Testis (tissue), 5 donors: ENCODE measurements at places on chromosomes 16 and 17.

DNA sequence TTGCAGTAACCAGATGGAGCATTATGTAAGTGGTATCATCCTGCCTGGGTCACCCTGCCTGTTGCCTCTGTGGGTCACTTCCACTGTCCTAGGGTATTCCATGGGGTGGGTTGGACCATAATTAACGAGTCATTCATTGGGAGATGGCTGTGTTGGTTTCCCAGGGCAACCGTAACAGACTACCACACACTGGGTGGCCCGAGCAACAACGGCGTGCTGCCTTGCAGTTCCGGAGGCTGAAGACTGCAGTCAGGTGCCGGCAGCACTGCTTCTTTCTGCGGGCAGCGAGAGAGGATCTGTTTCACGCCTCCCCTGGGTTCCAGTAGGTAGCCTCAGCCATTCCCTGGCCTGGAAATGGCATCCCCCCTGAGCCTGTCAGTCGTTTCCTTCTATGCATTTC lies 28.9 kb upstream of the CMIP start:
- no peak for DNase-seq

GRCh38 chr16:12168074-12169000 lies 191.8 kb downstream of the SNX29 start:
- no peak for DNase-seq

DNA sequence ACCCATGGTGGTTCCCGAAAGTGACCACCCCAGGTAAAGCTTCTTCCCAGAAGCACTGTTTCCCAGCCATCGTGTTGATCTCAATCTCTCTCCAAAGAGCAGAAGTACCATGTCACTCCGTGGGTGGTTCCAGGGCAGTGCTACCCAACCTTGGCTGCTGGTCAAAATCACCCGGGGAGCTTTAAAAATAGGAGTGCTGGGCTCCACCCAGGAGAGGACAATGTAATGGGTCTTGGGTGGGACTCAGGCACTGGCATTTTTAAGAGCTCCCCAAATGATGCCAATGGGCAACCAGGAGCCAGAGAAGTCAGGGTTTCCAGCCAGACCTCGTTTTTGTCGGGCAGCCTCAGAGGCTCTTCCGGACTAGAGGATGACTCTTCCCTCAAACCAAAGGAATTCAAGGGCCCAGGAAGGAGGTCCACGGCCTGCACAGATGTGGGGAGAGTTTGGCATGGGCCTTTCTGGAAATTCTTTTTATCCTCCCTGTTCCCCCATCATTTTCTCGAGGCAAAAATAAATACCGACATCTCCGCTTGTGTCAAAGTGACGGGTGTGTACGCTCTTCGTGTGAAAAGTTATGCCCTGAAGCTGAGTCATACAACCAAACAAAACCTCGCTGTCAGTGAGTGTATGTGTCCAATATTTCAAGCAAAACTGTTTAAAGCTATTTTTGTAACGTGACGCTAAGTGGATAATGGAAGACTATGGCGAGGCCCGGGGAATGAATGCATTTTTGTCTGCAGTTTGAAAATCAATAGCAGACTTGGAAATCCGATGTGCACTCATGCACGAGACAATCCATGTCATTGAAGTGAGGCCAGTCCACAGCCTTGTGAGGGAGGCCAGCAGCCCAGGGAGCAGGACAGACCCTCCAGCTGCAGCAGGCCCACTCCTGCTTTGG lies 364.1 kb downstream of the FOXL1 start:
- no peak for DNase-seq

DNA sequence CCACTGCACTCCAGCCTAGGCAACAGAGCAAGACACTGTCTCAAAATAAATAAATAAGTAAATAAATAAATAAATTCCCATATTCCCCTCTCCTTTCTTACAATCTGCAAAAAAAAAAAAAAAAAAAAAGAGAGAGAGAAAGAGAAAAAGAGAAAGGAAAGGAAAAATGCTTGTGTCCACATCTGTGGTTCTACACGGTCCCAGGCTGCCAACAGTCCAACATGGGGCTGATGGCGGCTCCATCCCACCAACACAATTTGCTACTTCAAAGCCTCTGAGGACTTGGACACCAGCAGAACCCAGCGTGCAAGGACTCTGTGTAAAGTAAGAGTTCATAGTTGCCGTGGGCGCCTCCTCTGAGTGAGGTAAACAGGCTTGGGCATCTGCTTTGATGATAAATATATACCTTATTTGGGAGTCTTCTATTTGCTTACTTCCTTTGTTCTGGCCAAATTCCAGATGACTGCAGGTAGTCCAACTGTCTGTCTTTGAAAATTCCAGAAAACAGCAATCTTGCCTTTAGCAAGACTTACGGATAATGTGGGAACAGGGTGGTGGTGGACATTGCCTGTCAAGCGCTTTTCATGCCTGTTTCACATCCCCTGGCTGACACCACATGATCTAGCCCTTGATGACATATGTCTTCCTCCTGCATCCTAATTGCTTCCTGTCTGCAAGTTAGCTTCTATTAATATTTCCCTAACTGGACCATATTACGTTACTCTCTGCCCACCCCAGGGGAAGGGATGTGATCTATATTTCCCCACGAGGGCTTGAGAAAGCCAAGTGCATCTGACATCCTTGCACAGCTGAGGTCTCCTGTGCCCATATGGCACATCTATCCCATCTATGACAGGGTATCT lies 10.1 kb downstream of the LITAF start:
- peak; percentile 25 for DNase-seq

DNA sequence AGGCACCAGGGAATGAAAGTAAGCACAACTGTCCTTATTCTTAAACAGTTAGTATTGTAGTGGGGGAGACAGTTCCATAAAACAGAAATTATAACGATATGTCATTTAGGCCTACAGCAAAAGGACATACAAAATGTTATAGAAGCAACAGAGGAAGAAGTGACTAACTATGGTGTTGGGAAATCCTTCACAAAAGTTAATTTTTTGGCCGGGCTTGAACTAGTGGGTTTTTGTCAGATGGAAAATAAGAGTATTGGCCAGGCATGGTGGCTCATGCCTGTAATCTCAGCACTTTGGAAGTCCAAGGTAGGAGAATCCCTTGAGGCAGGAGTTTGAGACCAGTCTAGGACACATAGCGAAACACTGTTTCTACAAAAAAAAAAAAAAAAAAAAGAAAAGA lies 127.8 kb downstream of the SSH2 start:
- DNase-seq, result no peak

DNA sequence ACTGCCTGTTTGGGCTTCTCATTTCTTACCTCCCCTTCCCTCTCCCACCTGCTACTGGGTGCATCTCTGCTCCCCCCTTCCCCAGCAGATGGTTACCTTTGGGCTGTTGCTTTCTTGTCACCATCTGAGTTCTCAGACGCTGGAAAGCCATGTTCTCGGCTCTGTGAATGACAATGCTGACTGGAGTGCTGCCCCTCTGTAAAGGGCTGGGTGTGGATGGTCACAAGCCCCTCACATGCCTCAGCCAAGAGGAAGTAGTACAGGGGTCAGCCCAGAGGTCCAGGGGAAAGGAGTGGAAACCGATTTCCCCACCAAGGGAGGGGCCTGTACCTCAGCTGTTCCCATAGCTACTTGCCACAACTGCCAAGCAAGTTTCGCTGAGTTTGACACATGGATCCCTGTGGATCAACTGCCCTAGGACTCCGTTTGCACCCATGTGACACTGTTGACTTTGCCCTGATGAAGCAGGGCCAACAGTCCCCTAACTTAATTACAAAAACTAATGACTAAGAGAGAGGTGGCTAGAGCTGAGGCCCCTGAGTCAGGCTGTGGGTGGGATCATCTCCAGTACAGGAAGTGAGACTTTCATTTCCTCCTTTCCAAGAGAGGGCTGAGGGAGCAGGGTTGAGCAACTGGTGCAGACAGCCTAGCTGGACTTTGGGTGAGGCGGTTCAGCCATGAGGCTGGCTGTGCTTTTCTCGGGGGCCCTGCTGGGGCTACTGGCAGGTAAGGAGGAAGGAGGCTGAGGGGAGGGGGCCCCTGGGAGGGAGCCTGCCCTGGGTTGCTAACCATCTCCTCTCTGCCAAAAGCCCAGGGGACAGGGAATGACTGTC lies at the start of gene CD68:
TSS of gene CD68 (plus strand) at position 638 of the 833 bp plus-strand sequence. CDS start at position 678, 40 bp downstream.
- peak; percentile 45 for DNase-seq

DNA sequence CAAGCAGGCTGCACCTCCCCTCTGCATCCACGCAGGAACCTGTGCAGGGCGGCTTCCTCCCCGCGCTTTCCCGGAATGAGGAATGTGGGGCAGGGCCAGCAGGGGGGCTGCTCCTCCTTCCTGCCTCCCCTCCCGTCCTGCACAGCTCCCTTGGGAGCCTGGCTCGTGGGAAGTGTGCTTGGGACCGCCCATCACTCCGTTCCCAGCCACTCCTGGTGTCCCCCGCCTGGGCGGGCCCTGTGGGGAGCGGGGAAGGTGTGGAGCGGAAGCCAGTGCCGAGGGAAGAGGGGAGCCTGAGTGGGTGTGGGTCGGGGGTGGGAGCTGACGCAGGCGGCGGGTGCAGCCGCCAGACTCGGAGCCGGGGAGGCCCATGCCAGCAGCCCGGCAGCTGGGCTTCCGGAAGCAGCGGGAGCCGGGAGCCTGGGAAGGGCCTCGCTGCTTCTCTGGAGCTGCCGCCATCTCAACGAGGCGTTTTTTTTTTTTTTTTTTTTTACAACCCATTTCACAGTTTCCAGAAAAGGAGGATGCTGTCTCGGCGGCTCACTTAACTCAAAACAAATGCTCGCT lies 24.1 kb downstream of the BAHCC1 start:
- peak; percentile 60 for DNase-seq

- no peak for DNase-seq
Measured at GRCh38 chr16:89404561-89404960, 85.8 kb downstream of the ANKRD11 start.

DNA sequence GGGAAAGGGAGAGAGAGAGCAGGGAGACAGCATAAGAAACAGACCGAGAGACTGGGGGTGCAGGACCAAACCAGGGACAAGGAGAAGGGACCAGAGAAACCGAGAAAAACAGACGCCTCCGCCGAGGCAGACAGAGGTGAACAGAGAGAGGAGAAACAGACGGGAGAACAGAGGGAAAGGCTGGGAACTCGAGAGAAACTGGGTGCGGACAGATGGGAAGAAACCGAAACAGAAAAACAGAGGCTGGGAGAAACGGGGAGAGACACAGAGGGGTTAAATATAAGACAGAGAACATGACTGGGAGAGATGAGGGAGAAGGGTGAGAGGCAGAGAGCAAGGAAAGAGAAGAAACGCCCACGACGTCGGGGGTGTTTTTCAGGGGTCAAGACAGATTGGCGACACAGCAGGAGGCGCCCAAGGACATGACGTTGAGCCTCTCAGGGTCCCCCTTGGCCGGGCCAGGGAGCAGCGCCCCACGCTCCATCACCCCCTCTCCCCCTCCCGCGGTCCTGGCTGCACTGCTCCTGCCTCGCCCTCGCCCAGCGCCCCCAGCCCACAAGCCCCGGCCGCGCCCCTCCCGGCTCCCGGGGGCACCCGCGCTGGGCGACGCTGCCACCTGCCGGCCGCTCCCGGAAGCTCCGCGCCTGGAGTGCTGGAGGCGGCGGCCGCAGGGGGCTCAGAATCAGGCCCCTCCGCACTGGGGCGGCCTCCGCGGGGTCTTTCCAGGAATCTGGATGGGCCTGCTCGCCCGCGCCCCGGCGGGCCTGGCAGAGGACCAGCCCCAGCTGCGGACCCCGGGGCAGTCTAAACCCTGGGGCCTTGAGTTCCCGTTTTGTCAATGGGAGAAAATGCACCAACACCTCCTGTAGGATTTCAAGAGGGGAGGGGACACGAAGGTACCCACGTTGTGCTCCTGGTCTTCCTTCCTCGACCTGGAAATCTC lies 1.3 kb upstream of the TMEM92 start:
- peak; percentile 69 for DNase-seq

- DNase-seq, result no peak
Measured at GRCh38 chr16:69477546-69477945, 53.1 kb downstream of the CYB5B start.

DNA sequence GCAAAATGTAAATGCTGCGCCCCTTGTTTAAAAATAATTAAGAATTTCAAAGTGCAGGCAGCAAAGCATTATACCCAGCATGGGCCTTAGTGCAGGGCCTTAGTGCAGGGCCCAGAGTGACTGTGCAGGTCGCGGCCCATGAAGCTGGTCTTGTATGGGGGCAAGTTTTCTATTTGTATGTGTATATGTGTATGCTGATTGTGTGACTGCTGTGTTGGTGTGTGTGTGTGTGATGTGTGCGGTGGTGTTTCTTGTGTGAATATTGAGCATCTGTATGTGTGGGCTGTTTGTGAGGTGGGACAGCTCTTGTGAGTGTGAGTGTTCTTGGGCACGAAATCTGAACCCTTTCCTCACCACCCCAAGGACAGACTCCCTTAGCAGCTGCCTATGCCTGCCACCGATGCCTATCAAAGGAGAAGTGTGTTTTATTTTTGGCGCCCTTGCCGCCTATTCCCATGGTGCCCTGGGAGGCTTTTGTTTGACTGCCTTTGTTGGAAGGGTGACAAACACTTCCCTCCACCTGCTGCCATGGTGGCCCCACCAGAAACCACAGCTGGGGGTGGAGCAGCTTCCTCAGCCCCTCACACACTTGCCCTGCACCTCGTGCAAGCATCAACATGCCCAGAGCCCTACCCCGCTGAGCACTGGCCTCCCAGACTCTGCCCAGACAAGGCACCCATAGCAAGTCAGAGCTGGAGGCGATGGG lies 18.0 kb downstream of the CCR7 start:
- peak; percentile 12 for DNase-seq

DNA sequence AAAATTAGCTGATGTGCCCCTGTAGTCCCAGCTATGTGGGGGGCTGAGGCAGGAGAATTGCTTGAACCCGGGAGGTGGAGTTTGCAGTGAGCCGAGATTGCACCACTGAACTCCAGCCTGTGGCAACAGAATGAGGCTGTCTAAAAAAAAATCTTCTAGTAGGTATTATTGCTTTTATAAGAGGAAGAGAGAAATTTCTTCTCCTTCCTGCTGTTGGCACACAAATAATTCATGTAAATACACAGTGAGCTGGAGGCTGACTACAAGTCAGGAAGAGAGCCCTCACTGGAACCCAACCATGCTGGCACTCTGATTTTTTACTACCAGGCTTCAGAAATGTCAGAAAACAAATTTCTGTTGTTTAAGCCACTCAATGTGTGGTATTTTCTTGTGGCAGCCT lies 6.7 kb downstream of the PRDM7 start:
- no peak for DNase-seq

DNA sequence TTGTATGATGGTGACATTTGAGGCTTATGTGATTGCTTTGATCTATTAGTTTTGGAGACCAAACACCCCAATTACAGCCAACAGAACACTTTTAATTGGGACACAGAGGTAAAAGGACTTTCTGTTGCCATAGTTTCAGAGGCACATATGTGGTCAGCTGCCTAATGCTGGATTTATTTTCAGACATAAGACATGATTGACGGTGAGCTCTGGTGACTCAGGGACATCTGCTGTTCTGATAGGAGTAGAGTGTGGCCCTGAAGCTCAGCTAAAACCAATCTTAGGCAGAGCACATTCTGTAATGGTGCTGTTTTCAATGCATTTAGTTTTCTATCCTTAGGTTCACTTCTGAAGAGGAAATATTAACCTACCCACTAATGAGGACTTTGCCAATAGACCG lies 247.1 kb downstream of the UTP18 start:
- DNase-seq, result no peak

- no peak for DNase-seq
Measured at GRCh38 chr16:13435873-13436474, 484.0 kb upstream of the ERCC4 start.

GRCh38 chr16:75382611-75383010 lies 50.7 kb downstream of the CFDP1 start:
- no peak for DNase-seq

GRCh38 chr16:27564224-27564623 lies 14.3 kb downstream of the KATNIP start:
- no peak for DNase-seq
